RPMI7951 (cell line): ENCODE measurements at places on chromosomes 5 and 9.

GRCh38 chr5:139091439-139092156 lies 106.6 kb downstream of the SIL1 start:
- DNase-seq, result peak; percentile 6

DNA sequence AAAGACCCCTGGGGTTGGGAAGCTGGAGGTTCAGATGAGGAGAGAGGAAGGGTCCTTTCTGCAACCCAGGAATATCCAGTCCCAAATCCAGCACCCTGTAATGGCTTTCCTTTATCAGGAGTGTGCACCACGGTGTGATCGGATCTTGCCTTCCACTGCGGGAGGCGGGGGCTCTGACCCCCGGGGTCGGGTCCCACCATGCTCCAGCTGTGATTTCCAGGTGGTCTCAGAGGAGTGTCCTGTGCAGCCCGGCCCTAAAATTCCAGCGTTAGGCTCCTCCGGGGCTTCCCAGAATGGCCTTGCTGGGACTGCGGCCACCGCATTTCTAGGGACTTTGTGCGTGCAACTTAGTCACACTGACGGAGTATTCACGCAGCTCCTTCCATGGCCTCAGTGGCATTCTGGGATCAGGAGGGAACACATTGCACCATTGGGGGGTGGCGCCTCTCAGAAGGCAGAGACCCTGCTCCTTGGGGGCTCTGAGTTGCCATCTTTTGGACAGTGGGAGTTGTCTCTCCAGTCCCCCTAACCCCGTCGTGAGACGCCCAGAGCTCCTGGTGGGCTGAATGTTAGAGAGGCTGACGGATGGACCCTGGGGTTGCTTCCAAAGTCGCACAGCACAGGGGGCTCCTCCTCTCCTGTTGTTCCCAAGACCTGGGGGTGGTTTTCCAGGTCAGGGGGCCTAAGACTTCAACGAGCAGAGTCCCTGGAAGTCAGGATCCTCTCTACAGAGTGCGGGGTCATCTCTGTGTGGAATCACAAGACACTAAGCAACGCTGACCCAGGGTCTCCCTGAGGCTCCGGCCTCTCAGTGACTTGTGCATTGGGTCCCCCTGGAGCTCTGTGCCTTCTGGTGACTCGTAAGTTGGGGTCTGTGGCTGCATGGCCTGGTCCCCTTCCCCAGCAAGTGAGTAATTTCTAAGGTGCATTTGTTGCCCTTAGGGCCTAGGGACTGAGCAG lies 42.7 kb upstream of the IRX4 start:
- DNase-seq, result no peak

DNA sequence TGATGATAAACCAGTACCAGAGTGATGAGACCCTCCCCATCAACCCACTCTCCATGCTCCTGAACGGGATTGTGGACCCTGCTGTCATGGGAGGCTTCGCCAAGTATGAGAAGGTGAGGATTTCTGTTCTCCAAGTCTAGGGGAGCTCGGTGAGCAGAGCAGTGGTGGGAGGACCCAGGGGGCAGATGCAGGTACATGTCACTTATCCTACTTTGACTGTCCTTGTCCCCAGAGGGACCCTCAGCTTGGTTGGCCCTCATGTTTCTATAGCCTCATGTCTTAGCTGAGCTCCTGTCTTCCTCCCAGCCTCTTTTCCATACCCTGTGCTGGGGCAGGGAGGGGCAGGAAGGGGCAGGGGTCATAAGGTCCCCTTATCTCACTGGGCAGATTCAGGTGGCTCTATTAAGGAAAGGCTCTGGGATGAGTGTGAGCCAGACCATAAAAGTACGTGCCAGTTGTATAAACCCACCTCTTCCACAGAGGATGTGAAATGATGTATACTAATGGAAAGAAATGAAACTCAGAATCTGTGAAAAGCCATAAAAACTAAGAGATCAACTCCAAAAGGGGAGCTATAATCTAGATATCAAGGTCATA lies 38.0 kb upstream of the FOXI1 start:
- DNase-seq, result no peak

DNA sequence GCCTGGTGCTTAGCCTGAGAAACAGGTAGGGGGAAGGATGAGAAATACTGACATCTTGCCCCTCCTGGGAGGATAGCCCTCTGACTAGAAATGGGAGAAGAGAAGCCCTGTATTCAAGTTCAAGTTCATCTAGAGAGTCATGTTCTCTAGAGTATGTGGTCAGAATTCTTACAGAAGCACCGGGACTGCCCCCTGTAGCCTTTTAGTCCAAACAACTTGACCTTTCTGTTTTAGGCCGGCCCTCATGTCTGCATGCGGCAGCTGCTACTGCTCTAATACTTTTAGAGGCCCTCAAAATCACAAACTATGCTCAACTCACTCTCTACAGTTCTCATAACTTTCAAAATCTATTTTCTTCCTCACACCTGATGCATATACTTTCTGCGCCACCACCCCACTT lies 47.7 kb downstream of the PHAX start:
- no peak for DNase-seq

DNA sequence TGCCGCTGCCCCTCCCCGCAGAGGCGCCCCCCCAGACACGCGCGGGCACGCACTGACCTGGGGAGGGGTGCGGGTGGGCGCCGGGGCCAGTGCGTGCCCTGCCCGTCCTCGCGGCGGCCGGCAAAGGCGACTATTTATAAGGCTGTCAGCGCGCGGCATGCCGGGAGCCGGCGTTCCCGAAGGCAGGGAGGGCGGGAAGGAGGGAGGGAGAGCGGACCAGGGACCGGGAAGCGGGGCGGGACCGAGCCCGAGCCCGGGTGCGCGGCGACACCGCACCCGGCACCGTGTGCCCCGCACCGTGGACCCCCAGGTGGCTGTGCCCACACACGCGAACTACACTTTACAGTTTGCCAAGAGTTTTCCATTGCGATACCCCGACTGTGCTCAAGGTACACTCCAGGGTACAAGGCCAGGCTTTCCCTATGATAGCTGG lies at the start of gene AK1:
Gene AK1 (minus strand): TSS at position 110 of the 433 bp plus-strand sequence. CDS start 3,058 bp downstream, outside the sequence.
- DNase-seq, result peak; percentile 66

DNA sequence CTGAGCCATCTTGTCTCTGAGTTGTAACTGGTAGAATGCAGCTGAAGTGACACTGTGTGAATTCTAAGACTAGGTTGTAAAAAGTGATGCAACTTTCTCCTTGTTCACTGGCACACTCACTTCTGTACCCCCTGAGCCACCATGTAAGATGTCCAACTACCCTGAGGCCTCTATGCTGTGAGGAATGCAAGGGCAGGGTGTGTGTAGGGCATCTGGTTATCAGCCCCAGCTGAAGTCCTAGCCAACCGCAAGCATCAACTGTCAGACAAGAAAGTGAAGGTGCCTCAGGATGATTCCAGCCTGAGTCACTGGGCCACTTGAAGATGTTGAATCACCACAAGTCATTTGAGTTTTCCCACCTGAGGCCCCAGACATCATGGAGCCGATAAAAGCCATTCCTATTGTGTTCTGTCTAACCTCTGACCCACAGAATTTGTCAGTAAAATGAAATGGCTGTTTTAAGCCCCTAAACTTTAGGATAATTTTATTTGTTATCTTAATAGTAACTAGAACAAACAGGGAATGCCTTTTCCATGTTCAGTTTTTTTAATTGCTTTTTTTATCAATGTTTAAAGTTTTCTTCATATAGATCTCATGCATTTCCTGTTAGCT lies 18.7 kb upstream of the RHOBTB3 start:
- DNase-seq, result peak; percentile 98

DNA sequence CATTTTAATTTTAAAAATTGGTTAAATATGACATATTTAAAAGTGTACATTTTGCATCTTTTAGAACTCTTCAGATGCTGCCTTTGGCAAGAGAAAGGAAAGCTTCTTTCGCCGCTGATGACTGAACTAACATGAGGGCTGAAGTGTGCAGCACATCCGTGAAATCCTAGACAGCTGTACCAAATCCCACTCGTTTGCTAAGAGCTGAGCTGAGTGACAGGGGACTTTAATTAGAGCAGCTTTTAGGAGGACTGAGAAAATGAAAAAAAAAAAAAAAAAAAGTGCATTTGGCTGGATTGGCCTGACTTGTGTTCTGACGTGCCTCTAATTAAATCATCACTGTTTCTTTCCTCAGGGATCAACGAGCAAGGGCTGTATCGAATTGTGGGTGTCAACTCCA lies 271.3 kb downstream of the ARHGAP26 start:
- no peak for DNase-seq

GRCh38 chr5:18720002-18720401 lies 1085.7 kb downstream of the TAF11L14 start:
- no peak for DNase-seq

DNA sequence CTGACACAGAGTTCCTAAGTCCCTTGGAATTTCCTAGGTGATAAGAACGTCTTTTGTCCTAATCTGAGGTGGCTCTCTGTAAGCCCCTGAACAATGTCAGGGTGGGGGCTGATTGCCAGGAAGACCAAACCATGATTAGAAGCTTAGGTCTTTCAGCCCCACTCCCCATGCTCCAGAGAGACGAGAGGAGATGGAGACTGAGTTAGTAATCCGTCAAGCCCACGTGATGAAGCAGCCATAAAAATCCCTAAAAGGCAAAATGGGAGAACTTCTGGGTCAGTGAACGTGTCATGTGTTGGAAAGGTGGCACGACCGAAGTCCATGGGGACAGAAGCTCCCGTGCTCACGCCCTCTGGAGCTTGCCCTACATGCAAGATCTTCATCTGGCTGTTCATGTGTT lies 85.6 kb downstream of the RAD23B start:
- no peak for DNase-seq

DNA sequence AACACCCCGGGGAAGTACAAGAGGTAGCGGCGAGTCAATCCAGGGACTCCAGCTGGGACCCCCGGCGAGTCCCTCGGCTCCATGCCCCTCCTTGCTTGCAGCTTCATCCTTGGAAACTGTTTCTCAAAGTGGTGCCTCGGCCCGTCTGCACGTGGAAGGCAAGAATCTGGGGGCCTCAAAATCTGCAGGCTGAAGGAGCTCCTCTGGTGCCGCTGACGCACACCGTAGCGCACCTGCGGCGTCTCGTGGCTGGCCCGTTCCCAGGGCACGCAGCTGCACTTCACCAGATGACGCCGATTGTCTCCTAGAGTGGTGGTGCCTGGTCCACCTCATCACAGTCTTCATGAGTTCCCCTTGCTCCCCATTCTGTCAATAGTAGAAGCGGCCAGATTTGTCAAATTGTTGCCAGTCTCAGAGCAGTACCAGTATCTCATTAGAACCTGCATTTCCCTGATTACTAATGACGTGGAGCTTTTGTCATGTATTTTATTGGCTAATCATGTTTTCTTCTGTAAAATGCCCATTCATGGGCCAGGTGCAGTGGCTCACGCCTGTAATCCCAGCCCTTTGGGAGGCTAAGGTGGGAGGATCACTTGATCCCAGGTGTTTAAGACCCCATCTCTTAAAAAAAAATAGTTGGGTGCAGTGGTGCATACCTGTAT lies 38.6 kb downstream of the GTF3C4 start:
- DNase-seq, result no peak
